ENCODE measurements at places on chromosomes 7 and 10.

- no peak for DNase-seq
These were observed 131.4 kb downstream of the GPAM start for GRCh38 chr10:112052166-112052565.

DNA sequence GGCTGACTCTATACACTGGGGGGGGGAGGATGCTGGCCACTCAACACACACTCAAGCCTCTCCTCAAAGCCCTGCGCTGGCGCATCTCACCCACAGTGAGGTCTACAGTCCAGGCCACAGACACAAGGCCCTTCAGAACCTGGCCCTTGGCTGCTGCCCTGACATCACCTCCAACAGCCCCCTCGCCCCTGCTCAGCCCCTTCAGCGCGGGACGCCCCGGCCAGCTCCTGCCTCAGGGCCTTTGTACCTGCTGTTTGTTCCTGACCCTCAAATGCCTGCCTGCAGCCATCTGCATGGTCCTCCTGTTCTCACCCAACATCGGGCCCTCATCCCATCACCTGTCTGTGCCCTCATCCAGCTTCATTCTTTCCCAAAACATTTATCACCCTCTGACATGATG, 572.6 kb downstream of the DNAJB6 start:
- no peak for DNase-seq

DNA sequence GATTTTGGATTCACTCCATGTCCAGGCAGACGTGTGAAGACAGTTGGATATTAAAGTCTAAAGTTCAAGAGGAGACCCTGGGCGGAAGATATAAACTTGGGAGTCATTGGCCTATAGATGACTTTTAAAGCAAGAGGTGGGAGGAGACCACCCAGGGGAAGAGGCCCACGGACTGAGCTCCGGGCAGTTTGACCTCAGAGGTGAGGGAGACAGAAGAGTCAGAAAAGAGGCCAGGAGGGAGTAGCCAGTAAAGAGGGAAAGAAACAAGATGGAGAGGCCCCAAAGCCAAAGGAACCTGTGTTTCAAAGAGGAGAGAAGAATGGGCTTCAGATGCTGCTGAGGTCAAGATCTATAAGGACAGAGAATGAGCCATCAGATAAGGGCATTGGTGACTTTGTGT, 11.4 kb downstream of the CARD11 start:
- DNase-seq: no peak

DNA sequence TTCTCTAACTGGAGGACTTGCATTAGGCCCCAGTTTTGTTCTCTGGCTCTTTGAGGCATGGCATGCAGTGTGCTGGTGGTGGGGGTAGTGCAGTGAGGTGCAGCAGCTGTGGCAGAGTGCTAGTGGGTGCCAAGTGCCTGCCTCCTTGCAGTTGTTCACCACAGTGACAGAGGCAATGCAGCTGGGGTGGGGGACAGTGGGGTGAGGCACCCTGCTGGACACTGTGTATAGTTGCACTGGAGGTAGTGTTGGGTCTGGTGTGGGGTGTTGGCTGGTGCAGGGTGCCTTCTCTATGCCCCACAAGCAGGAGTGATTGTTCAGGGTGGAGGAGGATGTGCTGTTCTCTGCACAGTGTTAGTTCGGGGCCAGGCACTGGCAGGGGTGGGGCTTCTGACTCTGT, 21.7 kb upstream of the KEL start:
- DNase-seq: no peak

GRCh38 chr10:11647676-11648075, 36.2 kb upstream of the USP6NL start:
- no peak for DNase-seq

DNA sequence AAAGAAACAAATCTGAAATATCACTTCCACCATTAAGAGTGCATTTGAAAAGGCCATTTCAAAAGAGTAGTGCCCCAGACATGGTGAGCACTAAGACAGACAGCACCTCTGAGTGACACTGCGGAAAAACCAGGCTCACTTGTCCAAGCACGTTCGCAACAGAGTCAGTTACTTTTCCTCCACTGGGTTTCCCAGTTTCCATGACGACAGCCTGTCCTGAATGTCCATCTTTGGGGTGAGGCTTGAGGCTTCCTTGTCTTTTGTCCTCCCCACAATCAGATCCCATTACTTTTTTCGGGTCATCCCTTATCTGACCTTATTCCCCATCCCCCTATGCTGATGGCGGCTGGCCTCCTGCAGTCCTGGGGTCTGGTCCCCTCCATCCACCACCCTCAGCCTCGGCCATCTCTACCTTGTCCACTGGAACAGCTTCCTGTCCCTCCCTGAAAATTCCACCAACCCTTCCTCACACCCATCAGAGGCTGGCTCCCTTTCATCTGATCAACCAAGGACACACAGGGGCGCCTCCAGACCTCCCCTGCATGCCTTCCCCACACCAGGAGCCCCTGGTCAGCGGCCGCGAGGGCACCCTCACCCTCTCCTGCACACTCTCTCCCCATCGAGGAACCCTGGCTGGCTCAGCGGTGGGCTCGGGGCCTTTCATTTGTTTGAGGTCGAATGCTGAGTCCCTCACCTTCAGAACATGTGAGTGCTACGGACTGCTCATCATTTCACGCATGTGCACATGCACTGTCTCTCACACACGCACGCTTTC, 363.6 kb downstream of the DNAJB6 start:
- no peak for DNase-seq

GRCh38 chr10:106609470-106610266, 554.8 kb downstream of the SORCS1 start:
- no peak for DNase-seq

DNA sequence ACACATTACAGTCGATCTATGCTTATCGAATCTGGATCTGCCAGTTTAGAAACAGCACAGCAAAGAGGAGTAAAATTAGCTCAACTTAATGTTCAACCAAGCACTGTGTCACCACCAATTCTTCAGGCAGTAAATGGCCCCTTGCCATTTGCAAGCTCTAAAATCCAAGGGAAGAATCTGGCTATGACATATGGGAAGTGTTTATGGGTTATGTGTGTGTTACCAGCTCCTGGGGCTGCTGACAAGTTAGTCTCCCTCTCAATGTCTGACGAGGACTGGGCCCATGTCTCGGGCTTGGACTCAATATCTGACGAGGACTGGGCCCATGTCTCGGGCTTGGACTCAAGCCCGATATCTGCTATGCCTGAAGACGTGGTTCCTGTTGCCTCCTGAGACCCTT, 5.7 kb upstream of the ITIH2 start:
- no peak for DNase-seq

GRCh38 chr10:110263164-110263563, 41.6 kb downstream of the SMNDC1 start:
- DNase-seq: no peak

- no peak for DNase-seq
These were observed 142.2 kb upstream of the HDAC9 start for GRCh38 chr7:18353339-18353738.

- no peak for DNase-seq
These were observed 1.8 kb upstream of the NUB1 start for GRCh38 chr7:151339651-151340382.

DNA sequence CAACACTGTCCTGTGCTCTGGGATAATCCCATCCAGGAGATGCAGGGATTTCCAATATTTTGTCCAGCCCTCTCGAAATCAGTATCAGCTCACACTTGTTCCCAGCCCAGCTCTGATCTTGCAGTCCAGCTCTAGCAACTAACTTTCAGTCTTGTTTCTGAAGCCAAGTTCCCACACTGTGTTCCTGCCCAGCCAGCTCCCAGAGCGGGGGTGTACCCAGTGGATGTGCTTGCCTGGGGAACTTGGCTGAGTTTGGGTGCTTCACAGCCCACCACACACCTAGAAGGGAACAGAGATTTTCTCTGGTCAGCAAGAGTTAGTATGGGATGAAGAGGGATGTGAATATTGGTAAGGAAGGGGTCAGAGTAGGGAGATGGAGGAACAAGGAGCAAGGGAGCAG, 57.5 kb upstream of the RAPGEF5 start:
- DNase-seq: no peak

DNA sequence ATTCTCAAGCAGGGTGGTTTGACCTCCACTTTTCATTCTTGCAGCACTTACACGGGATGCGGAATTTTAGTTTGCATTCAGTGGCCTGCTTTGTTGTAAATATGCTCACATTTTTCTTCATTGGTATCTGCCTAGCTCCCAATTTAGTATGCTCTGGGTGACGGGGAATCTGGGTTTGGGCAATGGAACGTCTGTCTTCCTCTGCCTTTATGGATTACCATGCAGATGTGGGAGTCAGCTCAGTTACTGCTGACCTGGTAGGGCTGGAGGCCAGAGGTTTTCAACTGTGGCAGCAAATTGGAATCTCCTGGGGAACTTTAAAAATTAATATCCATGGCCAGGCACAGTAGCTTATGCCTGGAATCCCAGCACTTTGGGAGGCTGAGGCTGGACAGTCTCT, 161.6 kb downstream of the CAMK1D start:
- DNase-seq: no peak

DNA sequence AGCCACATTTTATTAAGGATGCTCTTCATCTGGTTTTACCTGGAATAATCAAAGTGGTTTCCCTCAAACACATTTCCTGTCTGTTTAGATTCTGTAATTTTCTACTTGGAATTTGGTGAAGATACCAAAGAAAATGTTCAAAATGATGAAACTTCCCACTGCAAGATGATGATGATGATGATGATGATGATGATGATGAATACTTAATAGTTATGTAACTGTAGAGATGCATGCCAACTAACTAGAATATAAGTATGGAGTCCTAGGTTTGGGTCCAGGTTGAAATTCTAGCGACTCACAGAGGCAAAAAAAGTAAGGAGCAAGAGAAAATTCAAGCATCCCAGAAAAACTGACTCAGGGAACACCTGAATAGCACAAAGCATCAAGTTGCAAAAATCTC, 104.0 kb upstream of the KIAA1217 start:
- DNase-seq: no peak

DNA sequence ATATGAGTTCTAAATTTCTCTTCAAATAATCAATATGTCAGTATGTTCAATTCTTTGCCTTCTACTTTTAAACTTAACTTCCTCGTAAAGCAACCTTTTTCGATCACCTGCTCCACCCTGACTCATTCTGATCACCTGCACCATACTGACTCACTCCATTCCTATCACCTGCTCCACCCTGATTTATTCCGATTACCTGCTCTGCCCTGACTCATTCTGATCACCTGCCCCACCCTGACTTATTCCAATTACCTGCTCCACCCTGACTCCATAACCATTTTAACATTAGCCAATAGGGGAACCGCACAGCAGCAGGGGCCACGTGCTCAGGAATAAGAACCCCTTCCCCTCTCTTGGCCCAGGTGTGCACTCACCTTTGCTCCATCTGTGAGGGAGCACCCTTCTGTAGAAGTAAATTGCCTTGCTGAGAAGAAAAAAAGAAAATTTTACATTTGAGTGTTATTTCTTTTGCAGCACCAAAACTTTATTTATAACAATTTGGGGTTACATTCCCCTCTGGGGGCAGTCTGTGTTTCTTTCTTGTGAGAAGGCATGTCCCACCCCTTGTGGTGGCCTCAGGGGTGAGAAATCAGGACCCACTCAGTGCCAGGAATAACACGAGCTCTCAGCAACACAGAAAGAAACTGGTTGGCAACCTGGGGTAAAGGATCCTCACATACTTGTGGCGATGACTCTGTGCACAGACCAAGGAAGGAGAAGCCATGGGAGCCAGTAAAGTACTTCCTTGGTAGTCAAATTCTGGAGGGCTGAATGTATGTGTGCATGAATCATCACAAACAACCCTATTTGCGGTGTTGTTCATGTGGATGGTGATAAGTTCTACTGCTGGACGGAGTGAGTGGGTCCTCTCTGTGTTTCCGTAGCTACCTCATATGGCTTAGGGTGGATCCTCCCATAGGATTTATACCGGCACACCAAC, 29.4 kb upstream of the PPP1R9A start:
- no peak for DNase-seq

- no peak for DNase-seq
These were observed 330.0 kb downstream of the ARL4A start for GRCh38 chr7:13017333-13017857.

GRCh38 chr7:81029511-81029910, 110.7 kb upstream of the SEMA3C start:
- no peak for DNase-seq

- no peak for DNase-seq
These were observed 97.7 kb upstream of the RPA3 start for GRCh38 chr7:7816084-7816483.

DNA sequence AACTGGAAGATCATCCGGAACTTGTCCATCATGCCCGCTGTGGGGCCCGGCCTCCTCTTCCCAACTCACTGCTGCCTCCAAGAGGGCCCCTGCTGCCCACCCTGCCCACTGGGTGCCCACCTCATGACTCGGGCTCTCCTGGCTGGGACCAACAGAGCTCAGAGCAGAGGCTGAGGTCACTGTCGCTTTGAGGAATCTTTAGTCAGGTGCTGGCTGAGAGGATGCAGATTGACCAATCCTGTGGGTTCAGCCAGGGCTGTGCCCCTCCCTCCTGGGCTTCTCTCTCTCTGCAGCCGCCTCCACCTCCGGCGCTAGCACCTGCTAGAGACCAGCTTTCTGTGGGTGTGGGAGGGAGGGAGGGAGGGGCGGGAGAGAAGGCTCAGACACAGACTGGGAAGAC, at the start of gene CALHM1:
Gene CALHM1 (minus strand): TSS at position 181 of the 400 bp plus-strand sequence. CDS start 149 bp downstream, at position 32.
- DNase-seq: no peak

DNA sequence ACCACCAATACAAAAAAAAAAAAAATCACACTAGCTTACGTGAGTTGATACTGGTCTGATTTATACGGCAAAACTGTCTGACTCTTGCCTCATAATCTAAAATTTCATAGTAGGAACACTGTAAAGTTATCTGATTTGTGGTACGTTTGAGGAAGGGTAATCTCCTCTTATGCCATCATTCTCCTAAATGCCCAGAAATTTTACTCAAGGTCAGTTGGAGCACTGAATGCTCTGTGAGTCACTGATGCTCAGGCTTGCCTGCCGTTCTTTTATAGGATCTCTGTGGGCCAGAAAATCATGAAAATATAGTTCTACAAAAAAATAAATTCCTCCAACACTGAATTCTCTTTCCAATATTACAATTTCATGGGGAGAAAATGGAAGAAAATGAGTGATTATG, 135.7 kb downstream of the PDE1C start:
- no peak for DNase-seq

DNA sequence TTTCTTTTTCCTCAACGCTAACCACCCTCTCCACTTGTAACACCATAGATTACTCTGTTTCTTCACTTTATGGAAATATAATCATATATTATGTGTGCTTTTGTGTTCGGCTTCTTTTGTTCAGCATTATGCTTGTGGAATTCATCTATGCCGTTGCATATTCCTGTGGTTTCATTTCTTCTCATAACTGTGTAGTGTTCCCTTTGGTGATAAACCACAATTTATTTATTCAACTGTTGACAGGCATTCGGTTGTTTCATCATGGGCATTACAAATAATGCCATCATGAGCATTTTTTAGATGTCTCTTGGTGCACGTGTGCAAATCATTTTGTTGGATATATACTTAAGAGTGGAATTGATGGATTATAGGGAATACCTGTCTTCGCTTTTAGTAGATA, 12.1 kb downstream of the AVL9 start:
- DNase-seq: no peak

Measured in stimulated activated CD4-positive, alpha-beta T cell treated with anti-CD3 and anti-CD28 coated beads, Interleukin-1b, Interleukin-23, amount 100 ng/mL, for 48 hours (primary cell).